ENCODE measurements at places on chromosomes 1 and 21. TPM values are rescaled to one million over a fixed set of nuclear protein-coding genes. Genes with fewer than 3 reads are reported as not detected.
A peak's percentile ranks its signal among the peaks of the same experiment; 100 is the strongest.

ANKRD45 gene
- total RNA-seq = not detected

RASSF5 gene
- total RNA-seq = 182 TPM

GBP3 gene
- 7.5 TPM for total RNA-seq

GRCh38 chr1:85322655-85323054 lies 46.2 kb upstream of the BCL10 start:
- H3K4me3 ChIP-seq = no peak overlapping the region
- H3K27ac ChIP-seq = no peak overlapping the region
- DNase-seq = no peak
- H3K36me3 ChIP-seq = no peaks in the 10 kb centered on the region
- H3K27me3 ChIP-seq = peaks cover 66% of the 10 kb centered on the region
- peaks cover 18% of the 10 kb centered on the region for H3K4me1 ChIP-seq

DNA sequence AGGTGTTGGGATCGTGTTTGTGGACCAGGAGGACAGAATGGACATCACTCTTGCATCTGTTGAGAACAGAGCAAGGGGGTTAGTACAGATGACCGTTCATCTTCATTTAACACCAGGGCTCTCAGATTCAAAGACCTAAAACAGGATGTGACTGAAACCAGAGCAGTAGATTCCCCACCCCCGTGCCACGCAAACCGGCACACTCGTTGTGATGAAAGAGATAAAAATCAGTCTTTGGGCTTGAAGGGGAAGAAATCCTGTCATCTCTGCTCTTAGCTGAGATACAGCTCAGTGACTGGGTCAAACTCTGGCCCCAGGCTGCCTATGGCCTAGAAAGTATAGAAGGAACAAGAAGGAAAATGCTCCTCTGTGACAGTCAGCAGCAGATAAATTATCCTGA lies 146.2 kb upstream of the KRTAP19-8 start:
- H3K27me3 ChIP-seq = no peaks in the 10 kb centered on the region
- H3K27ac ChIP-seq = peak overlapping the region; percentile 90
- H3K4me1 ChIP-seq = peaks cover 71% of the 10 kb centered on the region
- peaks cover 63% of the 10 kb centered on the region for H3K36me3 ChIP-seq

- no peaks in the 10 kb centered on the region for H3K27me3 ChIP-seq
- H3K4me1 ChIP-seq = peaks cover 6% of the 10 kb centered on the region
- H3K4me3 ChIP-seq = no peak overlapping the region
- no peaks in the 10 kb centered on the region for H3K36me3 ChIP-seq
- DNase-seq = no peak
Measured at GRCh38 chr1:14304381-14304865, 294.1 kb upstream of the KAZN start.

GRCh38 chr1:221824025-221824424 lies 82.1 kb upstream of the DUSP10 start:
- no peak overlapping the region for H3K27ac ChIP-seq
- DNase-seq = no peak
- H3K27me3 ChIP-seq = peaks cover 4% of the 10 kb centered on the region
- H3K4me3 ChIP-seq = no peak overlapping the region

DNA sequence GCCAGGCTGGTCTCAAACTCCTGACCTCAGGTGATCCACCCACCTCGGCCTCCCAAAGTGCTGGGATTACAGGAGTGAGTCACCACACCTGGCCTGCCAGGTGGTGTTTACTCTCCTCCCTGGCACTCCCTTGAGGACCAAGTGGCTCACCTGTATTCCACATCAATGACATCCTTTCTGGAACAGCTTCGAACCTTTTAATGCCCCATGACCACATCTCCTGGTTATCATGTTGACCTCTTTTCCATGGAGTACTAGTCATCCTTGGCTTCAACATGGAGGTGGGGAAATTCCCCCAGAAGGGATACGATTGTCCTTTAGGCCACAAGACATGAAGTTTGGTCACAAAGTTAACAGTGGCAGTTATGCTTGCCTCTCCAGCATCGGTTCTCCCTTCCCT lies 66.9 kb downstream of the CDC7 start:
- H3K27ac ChIP-seq = no peak overlapping the region
- H3K4me3 ChIP-seq = no peak overlapping the region
- DNase-seq = no peak
- peaks cover 9% of the 10 kb centered on the region for H3K36me3 ChIP-seq

OR6N1 gene
- not detected for total RNA-seq

GRCh38 chr21:27759820-27760219 lies 792.9 kb upstream of the ADAMTS5 start:
- no peak overlapping the region for H3K4me3 ChIP-seq
- H3K27me3 ChIP-seq = no peaks in the 10 kb centered on the region
- no peaks in the 10 kb centered on the region for H3K4me1 ChIP-seq

- H3K27ac ChIP-seq = peak overlapping the region; percentile 95
- H3K36me3 ChIP-seq = peaks cover 87% of the 10 kb centered on the region
- H3K27me3 ChIP-seq = no peaks in the 10 kb centered on the region
- DNase-seq = no peak
Measured at GRCh38 chr21:35038772-35039319, 10.3 kb downstream of the RUNX1 start.

Measured in activated T-helper 2 cell treated with anti-CD3 and anti-CD28 coated beads, Interferon-gamma antibody, Interleukin-2, Interleukin-4, amounts not matched to agents 10 μg/mL and 5 μg/mL and 100 μg/mL, durations not matched to agents 14 hours and 24 hours and 36 hours (primary cell).